NB4 (cell line): ENCODE measurements at places on chromosomes 3 and 15.
A peak's percentile ranks its signal among the peaks of the same experiment; 100 is the strongest.

- no peak for DNase-seq
These were observed 400.8 kb upstream of the PROK2 start for GRCh38 chr3:72185549-72186399.

- no peak for DNase-seq
These were observed 6.3 kb downstream of the ACAA1 start for GRCh38 chr3:38130631-38131065.

DNA sequence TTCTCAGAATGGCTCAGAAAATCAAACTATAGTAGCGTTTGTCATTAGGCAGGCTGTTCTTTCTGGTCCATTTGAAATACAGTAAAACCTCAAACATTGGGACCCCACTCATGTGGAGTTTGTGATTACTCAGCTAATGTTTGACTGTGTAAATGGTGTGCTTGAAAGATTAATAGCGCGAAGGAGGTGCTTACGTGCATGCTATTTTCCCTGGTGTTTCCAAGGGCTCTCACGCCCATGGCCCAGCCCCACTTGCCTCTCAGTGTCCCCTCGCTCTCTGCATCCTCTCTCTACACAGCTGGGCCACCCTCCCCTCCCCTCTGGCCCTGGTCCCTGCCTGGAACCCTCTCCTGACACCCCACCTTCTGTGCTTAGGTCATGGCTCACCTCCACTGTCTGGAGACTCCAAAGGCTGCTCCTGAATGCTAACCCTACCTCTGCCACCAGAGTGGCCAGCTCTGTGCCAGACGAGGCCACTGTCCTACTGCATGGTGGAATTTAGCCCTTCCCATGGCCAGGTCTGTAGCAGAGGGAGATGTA, 194.2 kb downstream of the PLCL2 start:
- no peak for DNase-seq

GRCh38 chr3:141333836-141334626, 34.3 kb upstream of the ZBTB38 start:
- DNase-seq, result no peak

GRCh38 chr3:120801484-120801883, 58.9 kb downstream of the GTF2E1 start:
- no peak for DNase-seq

DNA sequence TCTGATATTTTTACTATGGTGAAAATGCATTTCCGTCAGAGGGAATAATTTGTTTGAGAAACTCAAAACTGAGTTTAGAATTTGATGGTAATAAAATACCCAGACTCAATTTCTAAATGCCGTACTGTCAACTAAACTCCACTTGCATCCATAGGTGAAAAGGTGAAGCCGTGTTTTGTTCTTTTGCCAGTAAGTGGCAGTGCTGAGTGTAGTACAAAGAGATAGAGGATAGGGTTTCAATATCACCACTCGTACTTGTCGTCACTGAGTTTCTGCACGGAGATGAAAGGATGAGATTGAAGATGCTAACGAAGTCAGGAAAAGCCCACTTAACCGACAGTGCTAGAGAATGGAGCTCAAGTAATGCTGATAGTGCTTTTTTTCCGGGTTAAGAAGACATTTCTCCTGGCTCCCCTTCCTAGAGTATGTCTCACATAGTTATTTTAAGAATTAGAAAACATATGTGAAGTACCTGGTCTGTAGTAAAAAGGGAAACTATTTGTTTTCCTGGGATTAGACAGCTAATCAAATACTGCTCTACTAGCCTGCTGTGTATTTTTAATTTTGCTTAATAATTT, 345.1 kb downstream of the IL5RA start:
- peak; percentile 23 for DNase-seq

- DNase-seq, result no peak
These were observed 333.4 kb downstream of the RAP2B start for GRCh38 chr3:153495422-153495821.

GRCh38 chr3:166362698-166363097, 525.5 kb upstream of the BCHE start:
- no peak for DNase-seq

- no peak for DNase-seq
These were observed 95.5 kb downstream of the DPH6 start for GRCh38 chr15:35450492-35450891.

DNA sequence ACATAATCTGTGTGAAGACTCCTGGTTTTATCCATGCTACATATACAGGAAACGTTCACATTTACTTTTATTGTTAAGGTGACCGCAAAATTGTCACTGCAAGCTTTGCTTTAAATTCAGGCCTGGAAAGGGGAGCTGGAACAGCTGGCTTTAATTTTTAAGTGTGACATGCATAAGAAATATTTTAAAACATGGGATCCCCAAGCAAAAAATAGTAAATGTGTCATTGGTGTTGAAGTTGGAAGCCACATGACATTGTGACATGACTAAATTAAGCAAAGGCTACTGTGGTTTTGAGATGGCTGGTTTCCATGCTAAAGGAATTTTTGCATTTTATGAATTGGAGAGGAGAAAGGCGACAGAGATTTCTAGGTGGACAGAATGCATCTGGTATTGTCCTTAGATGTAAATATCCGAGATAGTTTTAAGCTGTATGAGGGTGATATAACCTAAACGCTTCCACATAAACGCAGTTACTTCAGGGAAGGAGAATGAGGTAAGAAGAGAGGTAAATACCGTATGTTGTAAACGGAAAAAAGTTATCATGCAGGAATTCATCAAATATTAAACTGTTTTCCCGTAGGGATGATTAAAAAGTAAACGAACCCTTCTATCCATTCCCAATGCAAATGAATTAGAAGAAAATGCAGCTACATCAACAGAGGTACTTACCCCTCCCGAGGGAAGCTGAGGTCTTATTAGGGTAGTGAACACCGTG, 927 bp upstream of the FYTTD1 start:
- DNase-seq, result no peak

GRCh38 chr3:50620420-50620819, 3.5 kb downstream of the MAPKAPK3 start:
- DNase-seq, result peak; percentile 96

DNA sequence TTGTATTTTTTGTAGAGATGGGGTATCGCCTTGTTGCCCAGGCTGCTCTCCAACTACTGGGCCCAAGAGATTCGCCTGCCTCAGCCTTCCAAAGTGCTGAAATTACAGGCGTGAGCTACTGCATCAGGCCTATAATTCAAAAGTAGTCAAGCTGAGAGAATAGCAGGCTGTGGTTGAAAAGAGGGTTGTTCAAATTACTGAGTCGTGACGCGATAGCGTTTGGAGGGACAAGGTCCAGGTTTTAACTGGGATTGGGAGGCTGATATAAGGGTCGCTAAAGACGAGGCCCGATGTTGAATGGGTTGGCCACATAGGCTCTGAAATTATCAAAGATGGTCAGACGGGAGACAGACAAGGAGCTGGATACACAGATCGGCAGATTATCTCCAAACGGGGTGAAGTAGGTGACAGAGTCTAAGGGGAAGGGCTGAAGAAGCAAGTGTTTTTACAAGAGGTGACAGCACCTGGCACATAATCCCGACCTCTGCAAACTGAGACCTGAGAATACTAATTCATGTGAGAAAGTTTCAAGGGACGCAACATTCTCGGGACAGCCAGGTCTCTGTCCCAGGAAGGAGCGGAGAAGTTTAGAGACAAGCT, 759 bp upstream of the ARID3B start:
- DNase-seq, result peak; percentile 44

DNA sequence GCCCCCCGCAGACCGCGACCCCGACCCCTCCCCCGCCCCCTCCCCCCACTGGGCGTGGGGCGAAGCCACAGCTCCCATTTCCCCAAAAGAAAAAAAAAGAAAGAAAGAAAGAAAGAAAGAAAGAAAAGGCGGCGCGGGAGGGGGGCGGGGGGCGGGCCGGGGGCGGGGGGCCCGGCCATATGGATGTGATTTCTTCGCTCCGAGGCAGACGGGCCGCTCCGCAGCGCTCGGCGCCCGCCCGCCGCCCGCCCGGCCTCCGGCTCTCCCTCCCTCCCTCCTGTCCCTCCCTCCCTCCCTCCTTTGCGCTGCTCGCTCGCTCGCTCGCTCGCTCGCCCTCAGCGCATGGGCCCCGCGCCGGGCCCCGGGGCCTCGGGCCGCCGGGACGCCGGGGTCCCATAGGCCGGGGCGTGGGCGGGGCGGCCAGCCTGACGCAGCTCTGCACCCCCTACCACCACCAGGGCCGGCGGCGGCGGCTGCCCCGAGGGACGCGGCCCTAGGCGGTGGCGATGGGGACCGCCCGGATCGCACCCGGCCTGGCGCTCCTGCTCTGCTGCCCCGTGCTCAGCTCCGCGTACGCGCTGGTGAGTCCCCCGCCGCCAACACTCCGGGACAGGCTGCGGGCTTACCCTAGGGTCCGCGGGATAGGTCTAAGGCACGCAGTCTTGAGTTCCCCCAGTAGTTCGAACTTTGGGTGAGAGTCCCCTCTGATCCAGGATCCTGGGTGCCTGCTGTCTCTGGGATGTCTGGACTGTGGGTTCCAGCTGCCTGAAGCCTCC, 5.7 kb downstream of the PTH1R start:
- DNase-seq, result peak; percentile 52

- no peak for DNase-seq
These were observed 97.0 kb upstream of the HES1 start for GRCh38 chr3:194038960-194039359.

DNA sequence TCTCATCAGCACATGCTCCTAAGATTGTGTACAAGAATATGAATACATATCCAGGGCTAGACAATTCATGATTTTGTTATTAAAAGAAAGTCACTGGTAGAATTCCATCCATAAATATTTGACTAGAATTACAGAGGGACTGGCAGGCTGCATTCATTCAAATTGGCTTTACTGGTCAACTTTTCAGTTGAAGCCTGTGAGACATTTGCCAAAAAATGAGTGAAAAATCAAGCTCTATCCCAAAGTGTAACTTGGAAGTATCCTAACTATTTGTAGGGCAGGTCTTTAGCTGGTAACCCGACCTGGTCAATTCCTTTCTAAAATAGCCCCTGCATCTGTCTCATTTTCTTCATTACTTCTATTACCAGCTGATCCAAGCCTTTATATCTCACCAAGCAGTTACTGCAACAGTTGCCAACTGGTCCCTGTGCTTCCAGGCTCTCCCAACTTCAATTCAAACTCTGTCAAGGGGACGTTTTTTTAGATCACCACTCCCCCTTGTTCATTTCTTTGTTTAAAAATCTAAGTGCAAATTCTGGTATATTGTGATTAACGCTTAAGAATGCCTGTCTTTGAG, 173.1 kb upstream of the TBL1XR1 start:
- DNase-seq, result no peak
